ENCODE measurements at places on chromosomes 11 and 22. TPM values are rescaled to one million over a fixed set of nuclear protein-coding genes. Genes with fewer than 3 reads are reported as not detected.
A peak's percentile ranks its signal among the peaks of the same experiment; 100 is the strongest.

The PPP2R1B gene
- polyA plus RNA-seq: 12.4 TPM

The RAG1 gene
- 10.2 TPM for polyA plus RNA-seq

The PKDREJ gene
- polyA plus RNA-seq: 0.67 TPM

GRCh38 chr11:22703040-22703439, 36.6 kb downstream of the GAS2 start:
- DNase-seq: peak; percentile 51

DNA sequence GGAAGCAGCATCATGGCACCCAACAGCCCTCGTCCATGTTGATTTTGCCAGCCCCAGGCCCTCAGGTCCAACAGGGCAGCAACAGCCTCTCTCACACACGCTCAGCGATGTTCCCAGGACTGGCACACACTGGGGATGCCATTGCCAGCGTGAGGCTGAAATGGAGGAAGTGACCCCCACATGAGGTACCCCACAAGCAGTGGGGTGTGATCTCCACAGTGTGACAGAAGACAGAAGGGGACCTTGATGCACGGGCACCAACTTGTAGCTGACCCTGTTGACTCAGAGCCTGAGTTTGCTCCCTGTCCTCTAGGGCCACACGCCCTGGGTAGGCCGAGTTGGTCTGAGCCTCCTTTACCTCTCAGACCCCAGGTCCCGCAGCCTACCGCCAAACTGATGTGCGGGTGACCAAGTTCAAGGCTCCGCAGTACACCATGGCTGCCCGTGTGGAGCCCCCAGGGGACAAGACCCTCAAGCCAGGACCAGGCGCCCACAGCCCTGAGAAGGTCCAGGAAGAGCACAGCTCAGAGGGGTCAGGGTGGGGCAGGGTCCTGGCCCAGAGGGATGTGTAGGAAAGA, 6.2 kb downstream of the SCGB1C1 start:
- DNase-seq: no peak

GRCh38 chr11:81449588-81450156, 1284.0 kb downstream of the FAM181B start:
- DNase-seq: no peak

GRCh38 chr22:23984430-23984829, 4.5 kb downstream of the GSTT2 start:
- DNase-seq: no peak

GRCh38 chr11:7545611-7546010, 31.8 kb downstream of the PPFIBP2 start:
- no peak for DNase-seq

GRCh38 chr11:83191491-83191890, 2.0 kb upstream of the ANKRD42 start:
- no peak for DNase-seq

GRCh38 chr11:65119670-65119995, 2.1 kb upstream of the ZNHIT2 start:
- no peak for DNase-seq

DNA sequence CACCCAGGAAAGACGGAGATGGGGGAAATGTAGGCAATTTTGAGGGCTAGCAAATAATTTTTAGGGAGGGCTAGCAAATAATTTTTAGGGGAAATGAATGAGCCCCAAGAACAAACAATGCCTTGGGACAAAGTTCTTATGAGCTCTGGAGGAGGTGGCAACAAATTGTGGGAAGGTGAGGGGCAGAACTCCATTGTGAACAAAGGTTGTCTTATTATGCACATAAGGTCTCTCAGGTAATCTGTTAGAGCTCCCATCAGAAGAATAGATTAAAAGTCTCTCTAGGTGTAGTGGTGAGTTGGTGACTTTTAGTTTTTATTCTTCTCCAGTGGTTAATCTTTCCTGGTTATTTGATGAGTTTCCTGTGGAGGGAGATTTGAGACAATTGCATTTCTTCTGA, 2.4 kb upstream of the PRPF19 start:
- no peak for DNase-seq
